ENCODE measurements at places on chromosomes 2 and 18.

DNA sequence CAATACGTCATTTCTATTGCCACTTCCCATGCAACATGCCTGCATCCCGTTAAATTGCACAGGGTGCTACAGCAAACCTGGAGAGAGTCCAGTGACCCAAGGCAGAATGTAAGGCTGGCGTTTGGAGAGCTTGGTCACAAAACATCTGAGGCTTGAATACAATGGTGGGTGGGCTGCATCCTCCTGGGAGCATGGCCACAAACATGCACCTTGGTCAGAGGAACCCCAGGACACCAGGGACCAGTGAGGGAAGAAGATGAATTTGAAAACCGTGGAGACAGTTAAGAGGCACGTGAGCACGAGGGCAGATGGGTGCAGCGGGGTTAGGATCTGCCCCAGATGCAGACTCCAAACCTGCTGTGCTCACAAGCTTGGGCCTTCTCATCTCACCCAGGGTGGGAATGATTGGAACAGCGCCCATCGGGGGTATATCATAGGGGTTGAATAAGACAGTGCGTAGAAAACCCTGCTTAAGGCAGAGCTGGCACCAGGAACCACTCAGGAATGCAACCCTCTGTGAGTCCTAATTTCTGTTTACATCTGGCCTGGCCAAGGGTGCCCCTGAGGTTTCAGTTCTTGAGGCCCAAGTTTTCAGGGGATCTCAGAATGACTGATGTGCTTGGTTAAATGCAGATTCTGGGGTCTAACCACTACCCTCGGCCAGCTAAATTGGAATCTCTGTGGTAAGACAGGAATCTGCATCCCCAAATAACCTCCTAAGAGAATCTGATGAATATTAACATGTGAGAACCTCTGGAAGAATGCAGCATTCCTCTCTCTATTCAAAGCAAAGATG lies 97.2 kb downstream of the ARL4C start:
- DNase-seq = no peak

- DNase-seq = no peak
These were observed 466.6 kb upstream of the TNP1 start for GRCh38 chr2:217326238-217327022.

GRCh38 chr2:68700560-68700959 lies 34.1 kb upstream of the ARHGAP25 start:
- DNase-seq = no peak

GRCh38 chr2:28185891-28186290 lies 206.8 kb upstream of the FOSL2 start:
- no peak for DNase-seq

GRCh38 chr2:204299766-204300165 lies 245.5 kb upstream of the PARD3B start:
- DNase-seq = no peak

All from T-helper 1 cell (primary cell).